ENCODE measurements at places on chromosomes 3 and 15.

DNA sequence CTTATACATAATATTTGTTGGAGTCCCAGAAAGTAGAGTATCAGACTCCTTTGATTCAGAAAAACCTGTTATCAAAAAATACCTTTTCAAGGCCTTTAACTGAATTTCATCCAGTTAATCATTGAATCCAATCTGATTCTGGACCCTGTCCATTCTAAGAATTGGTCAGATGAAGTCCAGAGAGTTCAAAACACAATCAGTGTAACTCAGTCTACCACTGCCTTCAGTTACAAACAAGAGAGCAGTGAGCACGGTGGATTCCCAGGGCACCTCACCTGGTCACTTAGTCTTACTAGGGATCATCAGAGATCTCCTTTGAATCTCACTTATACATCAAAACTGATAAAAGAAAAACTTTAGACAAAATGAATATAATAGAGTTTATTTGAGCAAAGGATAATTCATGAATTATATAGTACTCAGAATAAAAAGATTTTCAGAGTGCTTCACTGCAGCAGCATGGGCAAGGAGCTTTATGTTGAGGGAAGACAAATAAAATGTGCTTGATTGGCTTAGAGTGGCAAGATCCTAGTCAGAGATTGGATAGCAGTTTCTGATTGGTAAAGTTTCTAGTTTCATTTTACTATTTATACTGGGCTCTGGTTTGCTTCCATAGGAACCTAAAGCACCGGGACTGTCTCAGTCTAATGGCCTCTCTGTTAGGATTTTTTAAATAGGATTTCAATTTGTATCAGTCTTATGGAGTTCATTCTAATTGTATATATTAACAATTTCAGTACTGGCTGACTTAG is 474.9 kb upstream of the GOLIM4 start:
- no peak for DNase-seq

DNA sequence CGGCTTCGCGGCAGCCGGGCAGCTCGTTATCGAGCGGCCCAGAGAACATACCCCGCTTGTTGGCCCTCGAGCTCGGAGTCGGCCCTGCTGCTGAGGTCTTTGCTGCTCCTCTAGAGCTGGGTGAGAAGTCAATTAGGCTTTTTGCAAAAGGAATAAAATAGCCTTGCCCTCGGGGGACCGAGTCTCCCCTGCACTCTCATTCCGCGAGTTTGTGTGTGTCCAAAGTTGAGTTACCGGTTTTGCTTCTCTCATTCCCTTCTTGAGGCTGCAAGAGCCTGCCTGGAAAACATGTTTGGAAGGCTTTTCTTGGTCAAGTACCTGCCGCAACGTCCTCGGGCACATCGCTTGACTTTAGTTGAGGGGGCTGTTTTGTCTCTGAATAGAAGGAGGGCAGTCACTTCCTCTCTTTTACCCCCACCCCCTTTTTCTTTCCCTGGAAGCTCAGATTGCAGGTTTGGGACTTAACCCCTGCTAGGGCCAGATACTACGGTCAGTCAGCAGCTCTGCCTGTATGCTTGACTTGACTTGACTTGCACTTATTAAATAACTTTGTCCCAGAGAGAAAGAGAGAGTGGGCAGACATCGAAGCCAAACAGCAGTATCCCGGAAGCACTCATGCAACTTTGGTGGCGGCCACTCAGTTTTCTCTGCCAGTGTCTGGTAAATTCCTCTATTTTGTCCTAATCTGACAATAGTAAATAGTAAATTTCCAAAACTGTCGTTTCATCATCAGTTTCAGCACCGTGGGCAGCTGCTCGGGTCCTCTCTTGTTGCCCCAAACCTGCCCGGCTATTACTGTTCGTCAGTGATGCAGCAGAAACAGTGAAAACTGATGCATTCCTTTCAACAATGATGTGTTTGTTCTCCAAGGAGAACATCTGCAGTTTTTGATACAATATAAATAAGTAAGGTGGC is 609 bp downstream of the RNF13 start:
- DNase-seq, result no peak

- no peak for DNase-seq
Measured at GRCh38 chr3:79886204-79886603, 118.4 kb upstream of the ROBO1 start.

- no peak for DNase-seq
Measured at GRCh38 chr3:116020495-116020894, 397.2 kb downstream of the GAP43 start.

GRCh38 chr15:58014470-58014869 is 51.0 kb downstream of the ALDH1A2 start:
- no peak for DNase-seq

DNA sequence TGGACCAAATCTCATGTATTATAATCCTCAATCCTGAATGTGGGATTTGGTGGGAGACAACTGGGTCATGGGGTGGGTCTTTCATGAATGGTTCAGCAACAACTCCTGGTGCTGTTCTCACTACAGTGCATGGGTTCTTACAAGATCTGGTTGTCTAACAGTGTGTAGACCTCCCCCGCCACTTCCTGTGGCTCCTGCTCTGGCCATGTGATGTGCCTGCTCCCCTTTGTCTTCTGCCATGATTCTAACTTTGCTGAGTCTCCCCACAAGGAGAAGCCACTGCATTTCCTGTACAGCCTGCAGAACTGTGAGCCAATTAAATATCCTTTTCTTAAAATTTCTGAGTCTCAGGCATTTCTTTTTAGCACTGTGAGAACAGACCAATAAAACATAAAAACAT is 557.5 kb downstream of the GOLGA6L6 start:
- no peak for DNase-seq

- no peak for DNase-seq
Measured at GRCh38 chr15:89129123-89129815, 41.0 kb downstream of the ABHD2 start.

GRCh38 chr15:40438712-40439111 is 2.0 kb upstream of the BAHD1 start:
- DNase-seq, result no peak

DNA sequence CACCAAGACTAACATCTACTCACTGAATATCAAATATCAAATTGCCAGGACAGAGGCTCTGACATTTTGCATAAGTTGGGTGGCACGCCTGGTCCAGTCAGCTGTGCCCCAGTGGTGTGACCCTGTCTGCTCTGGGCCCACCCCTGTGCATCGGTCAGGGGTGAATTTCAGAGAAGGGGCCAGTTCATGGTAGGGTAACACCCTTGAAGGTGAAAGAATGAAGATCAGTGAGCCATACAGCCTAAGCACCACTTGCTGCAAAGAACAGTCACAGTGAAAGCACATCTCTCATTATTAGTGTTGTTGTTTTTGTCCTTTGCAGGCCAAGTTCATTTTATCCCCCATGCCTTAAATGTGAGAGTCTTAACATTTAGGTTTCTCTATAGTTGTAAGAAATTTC is 86.8 kb downstream of the MYRIP start:
- no peak for DNase-seq

DNA sequence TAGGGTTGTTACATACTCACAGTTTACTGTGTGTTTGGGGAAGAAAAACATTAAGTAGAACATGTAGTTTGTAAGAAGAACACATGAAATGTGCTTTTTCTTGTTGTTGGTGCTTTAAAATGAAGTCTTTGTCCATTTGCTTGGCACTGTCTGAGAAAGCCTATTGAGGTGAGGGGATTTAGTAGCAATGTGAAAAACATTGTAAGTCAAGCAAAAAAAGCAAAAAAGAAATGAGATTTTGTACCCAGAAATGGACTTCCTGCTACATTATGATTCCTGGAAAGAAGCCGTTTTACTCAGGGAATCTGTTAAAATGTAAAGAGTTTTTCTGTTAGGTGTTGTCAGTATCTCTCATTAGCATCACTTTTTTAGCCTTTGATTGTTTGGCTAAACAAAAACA is 59.9 kb downstream of the KAT2B start:
- DNase-seq, result no peak

DNA sequence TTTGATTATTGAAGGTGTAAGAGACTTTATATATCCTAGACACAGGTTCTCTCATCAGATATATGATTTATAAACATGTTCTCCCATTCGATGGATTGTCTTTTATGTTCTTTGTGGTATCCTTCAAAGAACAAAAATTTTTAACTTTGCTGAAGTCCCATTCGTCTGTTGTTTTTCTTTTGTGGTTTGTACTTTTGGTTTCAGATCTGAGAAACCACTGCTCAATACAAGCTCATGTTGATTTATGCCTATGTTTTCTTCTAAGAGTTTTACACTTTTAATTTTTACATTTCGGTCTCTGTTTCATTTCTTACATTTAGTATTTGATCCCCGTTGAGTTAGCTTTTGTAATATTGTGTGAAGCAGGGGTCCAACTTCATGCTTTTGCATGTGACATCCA is 103.3 kb upstream of the SPRED1 start:
- DNase-seq, result no peak

DNA sequence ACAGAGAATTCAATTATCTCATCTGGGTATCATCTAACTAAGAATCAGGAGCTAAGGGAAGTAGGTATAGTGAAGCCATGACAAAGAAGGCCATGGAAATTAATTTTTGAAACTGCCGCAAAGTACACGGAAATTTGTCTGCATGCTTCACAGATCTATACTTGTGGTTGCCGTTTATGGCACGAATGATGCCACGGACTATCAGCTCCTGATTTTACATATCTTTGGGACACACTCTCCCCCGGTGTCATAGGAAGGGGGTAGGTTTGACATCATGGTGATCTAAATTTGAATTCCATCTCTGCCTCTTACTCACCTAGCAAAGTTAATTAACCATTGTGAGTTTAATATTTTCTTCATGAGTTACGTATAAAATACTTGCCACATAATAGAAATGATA is 14.0 kb downstream of the ARPP21 start:
- no peak for DNase-seq

DNA sequence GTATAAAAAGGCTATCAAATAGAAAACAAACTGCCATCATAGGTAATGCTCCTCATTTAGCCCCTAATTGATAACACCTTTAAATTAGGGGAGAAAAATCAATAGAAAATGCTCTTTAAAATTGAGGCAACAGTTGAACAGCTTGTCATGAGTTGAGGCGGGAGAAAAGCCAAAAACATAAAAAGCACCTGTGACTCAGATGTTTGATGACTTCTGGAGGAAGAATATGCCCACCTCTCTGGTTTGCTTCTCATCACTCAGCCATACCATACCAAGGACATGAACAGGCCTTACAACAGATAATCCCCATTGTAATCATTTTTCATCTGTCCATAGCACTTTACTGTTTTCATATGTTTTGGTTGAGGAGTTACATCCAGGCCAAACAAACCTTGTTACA is 246.0 kb downstream of the MYRIP start:
- DNase-seq, result no peak

DNA sequence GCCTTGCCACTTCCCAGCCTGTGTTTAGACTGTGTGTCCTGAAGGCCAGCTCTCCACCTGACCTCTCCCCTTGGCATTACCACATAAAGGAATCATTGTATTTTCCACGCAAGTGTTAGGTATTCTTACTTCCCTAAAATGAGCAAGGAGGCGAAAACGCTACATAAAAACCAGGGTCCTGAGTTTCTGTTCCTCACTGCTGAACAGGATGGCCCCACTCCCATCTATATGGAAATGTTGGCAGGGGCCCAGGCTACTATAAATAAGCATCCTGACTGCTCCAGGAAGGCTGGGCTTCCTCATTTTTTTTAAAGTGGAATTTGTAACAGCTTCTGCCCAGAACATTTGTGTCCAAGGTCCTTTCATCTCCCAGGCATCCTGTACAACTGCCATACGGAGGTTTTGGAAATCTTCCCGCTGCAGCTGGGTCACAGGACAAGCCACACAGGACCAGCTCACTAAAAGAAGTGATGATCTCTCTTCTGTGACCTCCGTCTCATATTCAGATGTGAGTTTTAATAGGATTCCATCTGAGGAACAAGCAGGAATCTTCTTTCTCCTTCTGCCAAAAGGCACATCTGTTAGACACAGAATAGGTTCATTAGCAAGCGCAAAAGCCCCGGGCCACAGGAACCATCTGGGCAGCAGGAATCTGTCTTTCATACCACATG is 56.4 kb upstream of the LIMD1 start:
- no peak for DNase-seq

GRCh38 chr3:179016979-179017670 is 54.5 kb downstream of the ZMAT3 start:
- no peak for DNase-seq

DNA sequence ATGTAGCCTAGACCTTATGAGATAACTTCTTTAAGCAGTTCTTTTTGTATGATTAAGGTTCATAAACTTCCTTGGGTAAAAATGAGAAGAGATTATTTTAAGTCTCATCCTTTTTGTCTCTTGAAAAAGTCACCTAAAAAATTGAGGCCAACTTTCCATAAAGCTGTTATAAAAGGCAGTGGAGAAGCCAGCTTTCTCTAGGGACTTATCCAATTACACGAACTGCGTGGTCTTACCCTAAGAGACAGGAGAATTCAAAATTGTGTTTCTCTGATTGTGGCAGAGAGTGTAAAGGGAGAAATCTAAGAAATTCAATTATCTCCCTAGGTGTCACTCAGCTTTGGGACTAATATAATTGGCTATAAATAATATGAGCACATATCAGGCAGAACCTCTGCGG is 262.0 kb downstream of the SHOX2 start:
- DNase-seq, result no peak

GRCh38 chr3:30620402-30621360 is 14.3 kb downstream of the TGFBR2 start:
- DNase-seq, result no peak

- no peak for DNase-seq
Measured at GRCh38 chr3:38707730-38708129, 58.2 kb upstream of the SCN5A start.

DNA sequence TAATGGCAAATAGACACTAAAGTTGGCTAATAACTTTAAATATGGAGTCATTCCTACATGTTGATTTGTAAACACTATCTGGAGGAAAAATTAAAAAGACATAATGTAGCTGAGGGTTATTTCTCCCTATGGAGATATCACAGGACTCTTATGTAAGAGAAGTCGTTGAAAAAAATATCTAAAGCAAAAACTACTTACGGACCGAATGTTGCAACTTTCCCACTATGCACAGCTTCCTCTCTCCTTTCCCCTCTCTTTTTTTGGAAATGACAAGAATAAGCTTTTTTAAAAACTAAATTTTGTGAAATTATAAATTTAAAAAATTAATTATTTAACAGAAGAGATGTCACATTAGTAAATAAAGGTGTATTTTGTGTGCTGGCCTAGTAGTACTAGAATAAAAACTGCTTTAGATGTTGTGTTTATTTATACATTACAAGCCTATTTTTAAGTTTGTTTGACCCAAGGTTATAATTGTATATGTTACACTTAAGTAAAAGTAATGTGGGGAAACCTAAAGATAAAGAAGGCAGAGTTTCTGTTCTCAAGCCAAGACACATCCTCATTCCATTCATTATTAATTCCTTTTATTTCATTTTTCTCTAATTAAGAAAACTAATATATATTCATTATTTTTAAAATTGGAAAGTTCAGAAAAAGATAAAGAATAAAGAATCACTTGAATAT is 20.7 kb upstream of the PPARG start:
- DNase-seq, result no peak

GRCh38 chr3:167895684-167896083 is 160.2 kb downstream of the SERPINI1 start:
- DNase-seq, result no peak

All from AG09319 (cell line).